CD4-positive, alpha-beta T cell treated with Interleukin-17A for 1 hour (primary cell): ENCODE measurements at places on chromosomes 7 and 10.

GRCh38 chr10:125472010-125472607, 210.9 kb downstream of the TEX36 start:
- no peak for DNase-seq

- no peak for DNase-seq
Observed at GRCh38 chr10:10722422-10722821, 295.2 kb upstream of the CELF2 start.

DNA sequence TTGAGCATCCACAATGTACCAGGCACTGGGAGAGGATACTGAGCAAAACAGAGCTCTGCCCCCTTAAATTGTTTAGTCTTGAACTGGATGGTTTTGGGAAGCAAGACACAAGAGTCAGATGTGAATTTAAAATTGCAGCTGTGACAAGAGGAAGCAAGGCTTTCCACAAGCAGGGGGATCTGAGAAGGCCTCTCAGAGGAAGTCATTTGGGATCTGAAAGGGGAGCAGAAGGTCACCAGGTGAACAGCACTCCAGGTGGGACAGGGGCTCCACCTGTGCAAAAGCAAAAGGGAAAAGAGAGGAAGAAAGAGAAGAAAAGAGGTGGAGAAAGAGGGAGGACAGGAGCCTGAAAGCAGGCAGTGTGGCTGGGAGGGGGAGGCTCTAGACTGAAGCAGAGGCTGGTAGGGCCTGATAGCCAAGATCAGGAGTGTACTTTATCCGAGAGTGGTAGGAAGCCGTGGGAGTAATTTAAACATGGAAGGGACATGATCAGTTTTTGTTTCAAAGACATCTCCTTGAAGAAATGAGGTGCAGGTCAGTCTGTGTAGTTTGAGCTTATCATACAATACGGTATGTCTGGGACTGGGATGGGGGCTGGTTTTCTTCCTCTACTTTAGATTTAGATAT, 76.1 kb upstream of the DUSP5 start:
- no peak for DNase-seq

GRCh38 chr7:115359955-115360354, 438.1 kb downstream of the MDFIC start:
- no peak for DNase-seq

GRCh38 chr7:134777470-134777869, 2.0 kb upstream of the CALD1 start:
- DNase-seq = no peak
